Occipital lobe (tissue), 3 donors: ENCODE measurements at places on chromosomes 13 and 19. TPM values are rescaled to one million over a fixed set of nuclear protein-coding genes. Genes with fewer than 3 reads are reported as not detected.
A peak's percentile ranks its signal among the peaks of the same experiment; 100 is the strongest.

- DNase-seq = peak; percentile 0
Observed at GRCh38 chr13:92187378-92187989, 789.1 kb downstream of the GPC5 start.

DNA sequence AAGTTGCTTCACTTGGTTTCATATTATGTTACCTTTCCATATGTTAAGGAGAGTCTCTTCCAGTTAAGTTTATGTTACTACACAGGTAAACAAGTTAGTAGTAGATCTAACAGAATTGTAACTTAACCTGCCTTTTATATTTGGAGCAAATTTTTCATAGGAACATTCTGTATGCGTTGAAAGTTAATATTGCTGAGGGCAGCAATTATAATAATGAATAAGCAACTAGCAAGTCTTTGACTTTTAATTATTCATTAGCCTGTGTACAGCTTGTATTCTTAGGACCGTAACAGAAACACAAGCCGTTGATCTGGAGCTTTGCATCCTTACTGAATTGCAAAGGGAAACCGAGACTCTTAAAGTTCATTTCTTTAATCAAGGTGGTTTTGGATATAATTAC, 11.6 kb downstream of the SUGT1 start:
- no peak for DNase-seq

GRCh38 chr13:95677564-95678266, 776 bp downstream of the DNAJC3 start:
- no peak for DNase-seq

GRCh38 chr13:33164331-33164730, 121.2 kb downstream of the STARD13 start:
- DNase-seq = no peak

GRCh38 chr19:17035842-17036424, 9.3 kb upstream of the CPAMD8 start:
- no peak for DNase-seq

DNA sequence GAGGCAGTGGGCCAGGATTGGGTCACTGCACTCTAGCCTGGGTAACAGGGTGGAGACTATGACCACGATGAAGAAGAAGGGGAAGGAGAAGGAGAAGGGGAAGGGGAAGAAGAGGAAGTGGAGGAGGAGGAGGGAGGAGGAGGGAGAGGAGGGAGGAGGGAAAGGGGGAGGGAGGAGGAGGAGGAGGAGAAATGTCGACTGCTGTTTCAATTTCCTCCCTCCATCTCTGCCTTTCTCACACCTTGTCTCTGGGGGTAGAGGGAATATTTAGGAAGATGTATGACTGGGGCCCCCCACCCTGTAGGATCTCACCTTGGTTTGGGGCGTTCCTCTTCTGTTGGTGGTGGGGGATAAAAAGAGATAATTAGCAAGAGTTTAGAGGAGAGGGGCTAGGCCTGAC, 3.8 kb downstream of the TNNT1 start:
- no peak for DNase-seq

GPR12 gene
- 34.8 TPM for total RNA-seq

ZNF835 gene
- 7.8 TPM for total RNA-seq

SRRM5 gene
- total RNA-seq = not detected

FFAR2 gene
- total RNA-seq = 0.16 TPM

ADPRHL1 gene
- 0.62 TPM for total RNA-seq

C19orf18 gene
- total RNA-seq = not detected

CABP5 gene
- not detected for total RNA-seq
